ENCODE measurements at places on chromosomes 7 and 10.
A peak's percentile ranks its signal among the peaks of the same experiment; 100 is the strongest.

- DNase-seq: no peak
Observed at GRCh38 chr7:129514683-129515082, 12.4 kb downstream of the SMKR1 start.

DNA sequence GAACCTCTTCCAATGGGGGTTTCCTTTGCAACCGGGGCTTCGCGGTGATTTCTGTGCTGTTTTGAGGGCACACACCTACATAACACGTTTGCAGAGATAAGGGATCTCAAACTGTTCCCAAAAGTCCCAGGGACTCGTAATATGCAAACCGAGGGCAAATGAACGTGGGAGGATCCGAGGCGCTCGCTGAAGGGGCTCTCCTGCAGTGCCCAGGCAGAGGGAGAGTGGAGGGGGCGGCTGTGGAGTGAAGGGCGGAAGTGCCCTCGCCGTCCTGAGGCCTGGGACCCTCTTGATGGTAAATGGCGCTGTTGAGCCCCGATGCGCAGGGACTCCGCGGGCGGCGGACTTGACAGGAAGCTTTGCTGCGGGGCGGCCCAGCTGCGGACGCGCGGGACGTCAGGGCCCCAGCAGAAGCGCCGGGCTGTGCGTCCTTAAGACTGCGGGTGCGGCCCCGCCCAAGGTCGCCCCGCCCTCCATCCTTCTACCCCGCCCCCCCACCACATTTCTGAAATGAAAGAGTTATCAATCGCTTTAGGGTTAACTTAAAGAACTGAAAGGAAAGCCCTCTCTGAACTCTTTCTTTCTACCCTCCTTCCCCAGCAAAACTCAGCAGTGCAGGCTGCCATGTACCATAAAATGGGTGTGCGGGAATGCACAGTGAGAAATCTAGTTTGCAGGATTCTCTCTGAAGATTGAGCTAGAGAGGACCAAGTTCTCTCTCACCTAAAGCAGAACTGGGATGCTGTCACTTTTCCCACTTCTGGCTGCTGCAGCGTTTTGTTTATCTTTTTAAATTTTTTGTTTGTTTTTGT, 151.8 kb upstream of the YAE1 start:
- peak; percentile 68 for DNase-seq

DNA sequence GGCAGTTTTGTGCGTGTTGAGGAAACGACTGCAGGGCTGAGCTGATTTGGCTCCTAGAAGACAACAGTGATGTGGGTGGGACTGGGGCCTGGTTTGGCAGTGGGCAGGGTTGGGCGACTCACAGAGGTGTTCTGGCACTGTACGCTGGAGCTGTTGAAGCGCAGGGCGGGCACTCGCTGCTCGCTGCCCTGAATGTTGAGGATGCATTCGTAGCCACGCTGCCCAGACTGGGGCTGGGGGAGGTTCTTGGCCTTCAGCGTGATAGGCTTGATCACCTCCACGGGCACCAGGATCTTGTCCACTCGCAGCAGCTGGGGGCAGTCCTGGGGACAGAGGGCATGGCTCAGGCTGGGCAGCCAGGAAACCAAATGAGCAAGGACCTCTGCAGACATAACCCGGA, 365.4 kb downstream of the PLXNA4 start:
- no peak for DNase-seq

- peak; percentile 79 for DNase-seq
Observed at GRCh38 chr7:45638916-45639315, 64.7 kb downstream of the ADCY1 start.

DNA sequence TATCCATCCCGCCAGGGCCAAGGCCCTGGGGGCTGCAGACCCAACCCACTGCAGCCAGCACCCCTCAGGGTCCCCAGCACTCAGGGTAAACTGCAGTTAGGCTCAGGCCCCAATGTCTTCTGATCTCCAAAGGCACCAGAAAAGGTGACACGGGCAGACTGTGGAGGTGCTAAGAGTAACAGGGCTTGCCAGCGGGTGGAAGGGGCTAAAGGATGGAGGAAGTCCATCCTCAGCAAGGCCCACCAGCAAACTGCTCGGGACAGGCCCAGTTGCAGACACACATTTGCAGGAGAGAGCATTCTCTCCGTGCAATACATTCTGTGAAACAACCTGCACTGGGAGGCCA, 95.6 kb upstream of the DDC start:
- no peak for DNase-seq

Data from DMS53 (cell line).